ENCODE measurements at places on chromosomes 6 and 20. TPM values are rescaled to one million over a fixed set of nuclear protein-coding genes. Genes with fewer than 3 reads are reported as not detected.

The MYB gene
- total RNA-seq: not detected

- no peak for DNase-seq
Observed at GRCh38 chr6:148128014-148128730, 214.5 kb upstream of the SASH1 start.

DNA sequence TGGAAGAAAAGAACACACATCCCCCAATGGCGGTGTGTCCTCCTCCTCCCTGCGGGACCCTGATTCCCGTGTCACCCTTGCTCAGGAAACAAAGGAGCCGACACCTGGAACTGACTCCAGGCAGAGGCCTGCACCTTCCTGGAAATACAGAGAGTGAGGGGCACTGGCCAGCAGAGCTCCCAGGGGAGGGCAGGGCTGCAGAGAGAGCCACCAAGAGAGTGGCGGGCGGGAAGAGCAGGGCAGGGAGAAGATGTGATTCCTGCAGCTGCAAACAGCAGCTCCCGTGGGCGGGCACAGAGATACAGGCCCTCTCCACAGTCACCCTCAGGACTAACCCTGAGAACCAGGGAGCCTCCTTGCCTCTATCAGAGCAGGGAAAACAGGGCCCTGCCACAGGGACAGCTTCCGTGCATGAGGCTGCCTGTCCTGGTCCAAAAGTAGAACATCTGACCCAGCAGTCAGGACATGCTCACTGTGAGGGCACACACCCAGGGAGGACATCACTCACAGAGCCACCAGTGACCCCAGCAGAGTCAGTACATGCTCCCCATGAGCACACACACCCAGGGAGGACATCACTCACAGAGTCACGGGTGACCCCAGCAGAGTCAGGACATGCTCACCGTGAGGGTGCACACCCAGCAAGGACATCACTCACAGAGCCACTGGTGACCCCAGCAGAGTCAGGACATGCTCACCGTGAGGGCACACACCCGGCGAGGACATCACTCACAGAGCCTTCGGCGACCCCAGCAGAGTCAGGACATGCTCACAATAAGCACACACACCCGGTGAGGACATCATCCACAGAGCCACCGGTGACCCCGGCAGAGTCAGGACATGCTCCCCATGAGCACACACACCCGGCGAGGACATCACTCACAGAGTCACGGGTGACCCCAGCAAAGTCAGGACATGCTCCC is 193.1 kb downstream of the DLL1 start:
- DNase-seq: no peak

DNA sequence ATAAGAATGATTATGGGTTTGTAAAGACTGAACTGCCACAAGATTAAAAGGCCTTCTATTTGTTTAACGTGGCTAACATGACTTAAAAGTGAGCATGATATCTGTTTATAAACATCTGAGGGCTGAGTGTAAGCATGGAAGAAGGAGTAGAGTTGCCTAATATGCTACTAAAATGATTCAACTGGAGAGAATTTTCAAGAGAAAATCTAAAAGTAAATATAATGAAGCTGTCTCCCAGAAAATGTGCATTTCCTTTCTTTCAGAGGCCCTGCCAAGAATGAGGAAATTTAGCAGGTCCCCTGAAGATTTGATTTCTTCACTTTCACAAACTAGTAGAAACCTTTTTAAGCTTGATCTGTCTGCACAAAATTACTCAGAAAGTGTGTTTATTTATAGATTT is 4.2 kb upstream of the EYA4 start:
- DNase-seq: no peak

- DNase-seq: no peak
Observed at GRCh38 chr20:36507746-36508145, 33.6 kb upstream of the MYL9 start.

DNA sequence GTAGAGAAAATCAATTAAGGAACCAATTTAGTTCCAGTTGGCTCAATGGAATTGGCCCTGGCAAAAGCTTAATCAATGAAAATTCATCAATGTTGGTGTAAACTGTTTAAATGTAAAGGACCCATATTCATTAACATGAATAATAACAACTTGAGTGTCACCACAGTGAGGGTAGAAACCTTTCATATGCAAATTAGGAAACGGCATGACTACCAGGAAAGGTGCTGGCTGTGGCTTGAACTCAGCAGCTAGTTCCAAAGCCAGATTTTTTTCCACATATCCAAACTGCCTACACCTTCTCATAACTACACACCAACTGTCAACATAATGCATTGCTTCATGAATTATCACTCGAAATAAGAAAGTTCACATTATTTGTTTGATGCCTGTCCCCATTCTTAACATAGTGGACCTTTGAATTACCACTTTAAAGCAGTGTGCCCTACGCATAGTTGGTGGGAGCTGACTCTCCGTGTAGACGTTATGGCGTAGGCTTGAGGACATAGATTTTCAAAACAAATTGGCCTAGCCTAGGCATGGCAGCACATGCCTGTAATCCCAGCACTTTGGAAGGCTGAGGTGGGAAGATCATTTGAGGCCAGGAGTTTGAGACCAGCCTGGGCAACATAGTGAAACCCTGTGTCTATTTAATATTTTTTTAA is 19.7 kb downstream of the PBOV1 start:
- no peak for DNase-seq

- DNase-seq: no peak
Observed at GRCh38 chr20:54068966-54069365, 1.4 kb downstream of the BCAS1 start.

The SLC4A11 gene
- 2.9 TPM for total RNA-seq

- no peak for DNase-seq
Observed at GRCh38 chr6:79810185-79810705, 137.1 kb downstream of the ELOVL4 start.

The RIMS4 gene
- total RNA-seq: not detected

The BMP7 gene
- not detected for total RNA-seq

DNA sequence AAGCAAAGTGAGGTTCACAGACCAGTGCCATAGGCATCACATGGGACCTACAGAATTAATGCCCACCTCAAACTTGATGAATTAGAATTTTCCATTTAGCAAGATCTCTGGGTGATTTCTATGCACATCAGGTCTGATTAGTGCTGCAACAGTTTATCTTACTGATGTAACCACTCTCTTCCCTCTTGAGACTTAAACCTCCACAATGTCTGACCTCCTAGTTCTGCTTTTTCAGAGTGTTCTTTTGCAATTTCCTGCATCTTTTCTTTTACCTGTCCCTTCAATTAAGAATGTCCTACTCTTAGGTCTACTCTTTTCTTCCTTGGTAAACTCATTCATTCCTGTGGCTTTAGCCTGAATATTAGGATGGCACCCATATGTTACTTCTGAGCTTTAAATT is 615.3 kb downstream of the TFAP2A start:
- no peak for DNase-seq

DNA sequence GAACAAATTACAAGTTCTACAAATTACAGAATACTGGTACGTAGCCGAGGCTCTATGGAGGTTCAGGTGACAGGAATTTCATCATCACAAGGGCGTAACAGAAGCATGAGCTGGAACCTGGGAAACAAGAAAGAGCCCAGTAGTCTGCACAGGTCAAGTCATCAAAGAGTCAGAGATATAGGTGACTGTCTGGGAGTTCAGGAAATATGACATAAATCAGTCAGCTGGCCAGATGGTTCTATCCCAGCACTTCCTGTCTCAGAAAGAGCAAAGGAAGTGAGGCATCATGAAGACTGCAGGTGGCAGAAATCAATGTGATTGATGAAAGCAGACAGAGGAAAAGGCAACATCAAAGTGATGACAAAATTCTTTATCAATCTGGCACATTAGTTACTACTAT is 23.3 kb downstream of the MYCT1 start:
- no peak for DNase-seq

GRCh38 chr6:107576852-107577251 is 86.9 kb downstream of the SOBP start:
- peak; percentile 71 for DNase-seq

All from HFFc6 (cell line).